ENCODE measurements at places on chromosomes 12 and 14. TPM values are rescaled to one million over a fixed set of nuclear protein-coding genes. Genes with fewer than 3 reads are reported as not detected.

The RFX4 gene
- total RNA-seq: not detected

The KCTD10 gene
- total RNA-seq: 29.8 TPM

The LYZ gene
- 51.1 TPM for total RNA-seq

The PRMT5 gene
- 56.6 TPM for total RNA-seq

DNA sequence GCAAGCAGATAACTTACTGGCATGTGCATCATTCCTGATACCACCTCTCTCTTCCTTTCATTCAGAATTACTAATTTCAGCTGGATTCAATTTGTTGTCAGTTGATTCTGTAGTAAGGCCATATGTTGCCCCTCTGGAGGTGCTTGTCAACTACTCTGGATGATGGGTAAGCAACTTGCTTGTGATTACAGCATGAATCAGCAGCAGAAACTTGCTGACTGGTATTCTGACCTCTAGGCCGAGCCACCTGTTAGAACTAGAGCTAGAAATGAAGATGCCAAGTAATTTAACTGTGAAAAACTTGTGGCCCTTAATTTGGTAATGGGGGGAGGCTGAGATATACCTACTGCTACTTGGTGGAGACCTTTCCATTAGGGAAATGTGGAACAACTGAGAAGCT is 5.1 kb downstream of the RNF10 start:
- DNase-seq: no peak

DNA sequence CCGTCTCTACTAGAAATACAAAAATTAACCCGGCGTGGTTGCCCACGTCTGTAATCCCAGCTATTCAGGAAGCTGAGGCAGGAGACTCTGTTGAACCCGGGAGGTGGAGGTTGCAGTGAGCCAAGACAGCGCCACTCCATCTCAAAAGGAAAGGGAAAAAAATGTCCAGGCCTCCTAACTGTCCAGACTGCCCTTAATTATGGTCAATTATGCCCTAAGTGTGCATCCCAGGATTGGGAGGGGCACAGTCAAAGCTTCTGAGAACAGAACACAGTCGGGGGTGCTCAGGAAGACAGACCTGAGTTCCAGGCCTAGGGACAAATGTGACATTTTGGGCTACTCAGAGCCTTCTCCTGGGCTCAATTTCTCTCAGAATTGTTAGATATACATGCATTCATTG is 31.8 kb upstream of the SMUG1 start:
- no peak for DNase-seq

DNA sequence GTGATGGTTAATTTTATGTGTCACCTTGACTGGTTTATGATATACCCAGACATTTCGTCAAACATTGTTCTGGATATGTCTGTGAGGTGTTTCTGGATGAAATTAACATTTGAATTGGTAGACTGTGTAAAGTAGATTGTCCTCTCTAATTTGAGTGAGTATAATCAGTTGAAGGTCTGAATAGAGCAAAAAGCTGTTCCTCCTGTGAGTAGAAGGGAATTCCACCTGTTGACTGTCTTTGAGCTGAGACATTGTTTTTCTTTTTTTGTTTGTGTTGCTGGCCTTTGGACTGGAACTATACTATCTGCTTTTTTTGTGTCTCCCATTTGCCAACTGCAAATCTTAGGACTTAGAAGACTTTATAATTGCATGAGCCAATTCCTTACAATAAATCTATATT is 920.9 kb upstream of the LRFN5 start:
- no peak for DNase-seq

DNA sequence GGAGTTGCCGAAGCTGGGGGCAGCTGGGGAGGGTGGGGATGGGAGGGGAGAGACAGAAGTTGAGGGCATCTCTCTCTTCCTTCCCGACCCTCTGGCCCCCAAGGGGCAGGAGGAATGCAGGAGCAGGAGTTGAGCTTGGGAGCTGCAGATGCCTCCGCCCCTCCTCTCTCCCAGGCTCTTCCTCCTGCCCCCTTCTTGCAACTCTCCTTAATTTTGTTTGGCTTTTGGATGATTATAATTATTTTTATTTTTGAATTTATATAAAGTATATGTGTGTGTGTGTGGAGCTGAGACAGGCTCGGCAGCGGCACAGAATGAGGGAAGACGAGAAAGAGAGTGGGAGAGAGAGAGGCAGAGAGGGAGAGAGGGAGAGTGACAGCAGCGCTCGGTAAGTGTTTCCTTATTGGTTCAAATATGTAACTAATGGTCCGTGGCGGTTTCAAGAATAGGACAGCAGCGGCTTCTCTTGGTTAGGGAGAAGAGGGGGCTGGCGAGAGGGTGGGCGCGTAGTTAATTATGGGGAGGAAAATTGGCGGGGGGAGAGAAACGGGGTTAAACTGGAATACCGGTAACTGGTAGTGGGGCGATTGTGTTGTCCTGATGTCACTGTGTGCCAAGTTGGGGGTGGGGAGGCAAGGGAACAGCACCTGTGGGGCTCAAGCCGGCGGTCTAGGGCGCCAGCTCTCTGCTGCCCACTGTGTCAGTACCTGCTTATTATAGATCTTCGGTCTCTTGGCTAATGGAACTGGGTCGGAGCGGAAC is 8.4 kb downstream of the HOXC8 start:
- DNase-seq: no peak

GRCh38 chr12:92144631-92145480 is 790 bp downstream of the BTG1 start:
- peak; percentile 61 for DNase-seq

- no peak for DNase-seq
These were observed 4.6 kb downstream of the BTG1 start for GRCh38 chr12:92140896-92141536.

DNA sequence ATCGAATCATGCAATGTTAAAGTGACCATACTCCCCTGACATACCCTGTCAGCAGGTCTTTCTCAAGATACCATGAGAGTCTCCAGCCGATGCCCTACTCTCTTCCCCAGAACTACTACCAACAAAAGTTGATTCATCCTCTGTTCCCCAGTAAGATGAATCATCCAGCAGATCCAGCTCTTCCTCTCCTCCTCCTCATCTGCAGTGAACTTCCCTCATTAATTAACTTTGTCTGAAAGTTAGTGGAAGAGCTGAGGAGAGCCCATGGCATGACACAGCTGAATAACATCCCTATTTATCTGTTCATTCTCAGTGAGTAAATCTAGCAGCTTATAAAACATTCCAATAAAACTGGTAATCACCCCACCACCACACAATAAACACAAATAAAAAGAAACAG is 213.4 kb downstream of the EGLN3 start:
- no peak for DNase-seq

DNA sequence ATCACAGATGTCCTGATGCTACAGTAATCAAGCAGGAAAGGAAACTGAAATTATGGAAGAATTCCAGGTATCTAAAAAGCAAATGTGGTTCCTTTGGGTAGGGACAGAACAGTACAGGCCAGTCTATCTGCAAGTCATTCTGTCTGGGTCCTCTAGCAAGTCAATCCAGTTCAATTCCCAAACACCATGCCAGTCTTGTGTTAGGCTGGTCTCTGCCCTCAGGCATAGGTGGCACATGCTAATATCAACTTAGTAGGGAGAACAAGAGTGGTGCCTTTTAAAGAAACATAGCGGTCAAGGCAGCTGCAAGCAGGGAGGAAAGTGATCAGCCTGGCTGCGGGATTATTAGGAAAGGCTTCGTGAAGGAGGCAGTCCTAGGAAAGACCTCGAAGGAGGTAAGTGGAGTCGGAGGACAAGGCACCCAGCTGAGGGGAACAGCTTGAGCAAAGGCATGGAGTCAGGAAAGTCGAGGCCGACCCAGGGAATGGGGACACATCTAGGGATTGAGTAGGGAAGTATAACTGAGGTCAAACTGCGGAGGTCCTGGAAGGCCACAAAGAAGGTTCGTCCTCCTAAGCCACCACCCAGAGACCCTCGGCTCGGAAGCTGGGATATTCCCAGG is 3.8 kb upstream of the PLEKHG6 start:
- no peak for DNase-seq

DNA sequence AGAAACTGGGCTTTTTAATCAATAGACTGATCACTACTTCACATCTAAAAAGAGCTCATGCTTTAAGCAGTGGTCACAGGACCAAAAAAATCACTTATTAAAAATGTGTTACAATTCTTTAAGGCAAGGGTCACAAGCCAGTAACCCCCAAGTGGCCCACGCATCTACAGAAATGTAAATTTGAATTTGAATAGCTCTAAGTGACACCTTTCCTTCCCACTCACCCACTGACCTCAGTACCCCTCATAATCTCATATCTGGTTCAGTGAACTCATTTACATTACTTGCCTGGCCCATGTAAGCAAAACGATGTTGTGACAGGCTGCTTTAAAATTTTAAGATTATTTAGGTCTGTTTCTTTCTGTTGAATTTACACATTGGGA is 27.4 kb downstream of the NELL2 start:
- DNase-seq: no peak

GRCh38 chr12:10590966-10591365 is 22.4 kb downstream of the MAGOHB start:
- DNase-seq: no peak

Data from left ventricle myocardium superior (tissue), 1 donor.